ENCODE measurements at places on chromosomes 1 and 21. TPM values are rescaled to one million over a fixed set of nuclear protein-coding genes. Genes with fewer than 3 reads are reported as not detected.

ZFYVE9 gene
- total RNA-seq, result 10.4 TPM

RGS1 gene
- not detected for total RNA-seq

ADCY10 gene
- 0.38 TPM for total RNA-seq

SIM2 gene
- total RNA-seq, result 6.7 TPM

PCBP3 gene
- total RNA-seq, result 1.2 TPM

WNT4 gene
- total RNA-seq, result 0.44 TPM

SPRR4 gene
- not detected for total RNA-seq

C1orf185 gene
- not detected for total RNA-seq

TNNT2 gene
- 0.24 TPM for total RNA-seq

TMEM269 gene
- total RNA-seq, result 0.15 TPM

SPRR2D gene
- not detected for total RNA-seq

HORMAD1 gene
- 9.5 TPM for total RNA-seq

RBM11 gene
- not detected for total RNA-seq

Data from A549 treated with Hydrocortisone at 1 μM for 4 hours (cell line).